Mesendoderm (in vitro differentiated cells): ENCODE measurements at places on chromosomes 12 and 14.
A peak's percentile ranks its signal among the peaks of the same experiment; 100 is the strongest.

GRCh38 chr12:49697808-49698207 lies 9.4 kb downstream of the FMNL3 start:
- no peak for DNase-seq

DNA sequence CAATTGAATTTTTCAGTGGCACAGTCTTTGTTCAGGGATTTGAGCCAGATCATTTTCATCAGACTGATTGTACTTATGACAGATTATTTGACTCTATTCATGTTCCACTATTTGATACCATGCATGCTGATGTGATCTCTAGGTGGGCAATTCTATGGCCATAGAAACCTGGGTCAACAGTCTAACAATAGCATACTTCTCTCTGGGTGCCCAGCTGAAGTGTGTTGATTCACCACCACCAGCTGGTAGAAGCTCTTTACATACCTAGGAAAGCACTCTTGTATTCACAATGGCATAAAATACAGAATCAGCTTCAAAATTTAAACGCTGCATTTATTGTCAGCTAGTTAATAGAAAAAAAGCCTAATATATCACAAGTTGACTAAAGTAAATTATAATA lies 90.2 kb upstream of the TMTC2 start:
- no peak for DNase-seq

DNA sequence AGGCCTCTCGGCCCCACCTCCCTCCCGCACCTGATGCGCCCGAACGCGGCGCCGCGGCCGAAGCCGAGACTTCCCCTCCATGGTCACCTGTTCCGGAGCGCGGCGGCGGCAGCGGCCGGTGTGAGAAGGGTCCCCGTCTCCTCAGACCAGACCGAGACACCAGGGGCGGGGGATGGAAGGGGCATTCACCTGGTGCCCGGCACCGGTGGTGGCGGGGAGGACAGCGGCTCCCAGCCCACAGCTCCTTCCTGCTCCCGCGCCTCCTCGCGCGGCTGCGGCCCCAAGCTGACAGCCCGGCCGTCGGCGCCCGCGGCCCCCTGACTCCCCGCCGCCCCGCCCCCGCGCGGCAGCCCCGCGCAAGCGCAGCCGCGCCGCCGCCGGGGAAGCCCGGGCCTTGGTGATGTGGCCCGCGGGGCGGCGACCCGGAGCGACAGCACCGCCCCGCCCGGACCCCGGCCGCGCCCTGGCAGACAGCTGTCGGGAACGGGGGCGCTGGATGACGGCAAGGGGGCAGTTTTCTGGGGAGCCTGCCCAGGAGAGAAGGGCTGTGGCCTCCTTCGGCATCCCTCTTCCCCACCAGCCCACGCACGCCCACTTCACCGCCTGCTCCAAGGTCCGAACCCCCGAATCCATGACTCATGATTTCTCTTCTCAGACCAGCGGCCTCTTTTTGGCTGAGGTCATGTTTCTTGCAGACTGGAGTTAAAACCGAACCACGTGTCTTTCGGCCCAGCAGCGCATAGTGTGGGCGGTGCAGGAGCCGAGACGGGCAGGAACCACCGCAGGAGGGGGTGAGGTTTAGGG lies at the start of gene SLC41A2:
Gene SLC41A2 (minus strand): TSS at position 290 of the 804 bp plus-strand sequence. CDS start 29,763 bp downstream, outside the sequence.
- peak; percentile 91 for DNase-seq

DNA sequence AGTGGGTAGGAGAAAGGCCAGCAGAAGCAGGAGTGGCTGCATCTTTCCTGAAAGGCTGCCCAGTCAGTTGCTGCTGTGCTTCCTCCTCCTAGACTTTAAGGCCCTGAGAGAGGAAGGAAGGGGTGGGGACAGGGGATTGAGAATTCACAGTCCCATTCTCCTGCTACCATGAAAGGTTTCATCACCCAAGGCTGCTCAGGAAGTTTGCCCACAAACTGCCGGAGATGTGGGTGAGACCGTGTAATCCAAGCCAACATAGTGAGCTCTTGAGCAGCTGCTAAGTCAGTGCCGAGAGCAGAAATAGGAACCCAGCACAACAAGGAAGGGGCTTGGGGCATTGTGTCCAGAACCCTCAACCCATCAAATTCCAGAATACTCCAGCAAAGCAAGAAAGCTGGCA lies at the start of gene CTSG:
Gene CTSG (minus strand): TSS at position 69 of the 400 bp plus-strand sequence. CDS start 27 bp downstream, at position 42.
- no peak for DNase-seq

GRCh38 chr12:34406228-34406995 lies 384.1 kb downstream of the ALG10 start:
- DNase-seq = no peak

- DNase-seq = no peak
Observed at GRCh38 chr14:50762001-50762930, 68.7 kb downstream of the NIN start.
